ENCODE measurements at places on chromosomes 12 and 14. TPM values are rescaled to one million over a fixed set of nuclear protein-coding genes. Genes with fewer than 3 reads are reported as not detected.

Gene VPS33A
- 17.2 TPM for total RNA-seq

Gene EIF2S3B
- not detected for total RNA-seq

Gene VRTN
- not detected for total RNA-seq

Gene TTC7B
- total RNA-seq, result 31.0 TPM

Gene STRN3
- total RNA-seq, result 52.6 TPM

Gene KRT1
- not detected for total RNA-seq

Gene POU6F1
- 13.0 TPM for total RNA-seq

Gene KRT3
- not detected for total RNA-seq

Gene STAB2
- total RNA-seq, result 1.5 TPM

Gene SLC17A8
- 0.17 TPM for total RNA-seq

Gene WSB2
- total RNA-seq, result 52.7 TPM

Gene PRH1
- 39.8 TPM for total RNA-seq

Gene CLEC1A
- 10.6 TPM for total RNA-seq

Data from subcutaneous adipose tissue (tissue), 4 donors.